ENCODE measurements at places on chromosomes 7 and 10. TPM values are rescaled to one million over a fixed set of nuclear protein-coding genes. Genes with fewer than 3 reads are reported as not detected.

DNA sequence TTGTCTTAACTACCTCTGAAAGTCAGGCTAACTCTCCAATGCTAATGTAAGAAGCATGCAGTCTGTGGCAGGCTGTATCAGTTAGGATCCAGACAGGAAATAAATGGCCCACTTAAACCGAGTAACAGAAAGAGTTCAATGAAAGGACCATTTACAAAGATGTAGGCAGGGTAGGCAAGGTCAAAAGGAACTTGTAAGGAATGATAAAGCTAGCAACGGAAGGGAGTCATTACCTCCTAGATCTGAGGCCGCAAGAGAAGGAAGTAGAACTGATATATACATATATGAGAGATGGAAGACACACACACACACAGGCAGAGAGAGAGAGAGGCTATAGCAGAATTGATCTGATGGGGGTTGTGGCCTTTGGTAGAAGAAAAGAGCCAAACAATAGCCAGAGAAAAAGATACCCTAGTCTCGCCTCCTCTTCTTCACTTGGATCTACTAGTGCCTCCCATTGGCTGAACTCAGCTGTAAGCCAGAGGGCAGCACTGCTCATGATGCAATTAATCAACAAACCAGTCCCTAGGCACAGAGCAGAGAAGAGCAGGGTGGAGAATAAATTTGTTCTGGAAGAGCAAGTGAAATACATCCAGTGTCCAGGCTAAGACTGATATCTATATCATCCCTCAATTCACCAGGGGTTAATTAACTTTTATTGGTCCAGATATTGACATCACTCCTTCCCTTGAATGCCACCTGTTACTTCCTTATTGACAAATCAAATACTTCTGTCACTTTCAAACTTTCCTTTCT lies 91.2 kb downstream of the LSMEM1 start:
- H3K27me3 ChIP-seq = no peaks in the 10 kb centered on the region
- H3K4me1 ChIP-seq = no peaks in the 10 kb centered on the region
- H3K36me3 ChIP-seq = no peaks in the 10 kb centered on the region
- no peak overlapping the region for H3K4me3 ChIP-seq

DNA sequence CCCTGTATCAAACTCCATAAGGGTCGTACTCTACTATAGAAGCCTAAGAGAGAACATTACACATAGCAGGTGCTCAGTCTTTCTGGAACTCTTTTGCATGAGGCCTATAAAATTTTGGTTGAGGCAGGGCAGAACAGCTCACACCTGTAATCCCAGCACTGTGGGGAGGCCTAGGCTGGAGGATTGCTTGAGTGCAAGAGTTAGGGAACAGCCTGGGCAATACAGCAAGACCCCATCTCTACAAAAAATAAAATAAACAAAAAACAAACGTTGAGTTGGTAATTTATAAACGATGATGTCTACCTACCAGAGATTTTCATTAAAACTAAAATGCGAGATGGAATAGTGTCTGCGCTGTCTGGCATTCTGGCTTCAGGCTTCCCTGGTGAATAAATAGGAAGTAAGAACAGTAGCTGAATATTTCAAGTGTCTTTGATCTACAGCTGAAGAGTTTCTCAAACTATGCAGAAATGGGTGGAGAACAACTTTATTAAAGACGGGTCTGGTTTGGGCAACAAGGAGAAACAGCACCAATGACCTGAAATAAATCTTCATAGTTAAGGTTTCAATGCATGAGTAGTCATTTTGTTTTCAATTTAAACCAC lies 774 bp downstream of the PON2 start:
- H3K36me3 ChIP-seq = no peaks in the 10 kb centered on the region
- peaks cover 9% of the 10 kb centered on the region for H3K27me3 ChIP-seq
- no peak overlapping the region for H3K27ac ChIP-seq
- H3K4me3 ChIP-seq = peak overlapping the region; percentile 48
- peaks cover 10% of the 10 kb centered on the region for H3K4me1 ChIP-seq
- DNase-seq = no peak

- no peak for DNase-seq
- H3K4me1 ChIP-seq = no peaks in the 10 kb centered on the region
- no peak overlapping the region for H3K27ac ChIP-seq
- H3K36me3 ChIP-seq = no peaks in the 10 kb centered on the region
Observed at GRCh38 chr7:20835111-20835750, 48.5 kb upstream of the SP8 start.

- peaks cover 3% of the 10 kb centered on the region for H3K36me3 ChIP-seq
- H3K4me3 ChIP-seq = no peak overlapping the region
- no peak for DNase-seq
- peaks cover 2% of the 10 kb centered on the region for H3K27me3 ChIP-seq
Observed at GRCh38 chr10:4651404-4652037, 174.5 kb upstream of the AKR1E2 start.

GRCh38 chr10:5988336-5988920 lies 11.1 kb upstream of the IL15RA start:
- peaks cover 19% of the 10 kb centered on the region for H3K36me3 ChIP-seq
- DNase-seq = peak; percentile 6
- H3K4me3 ChIP-seq = no peak overlapping the region

The GIMAP1 gene
- total RNA-seq = 21.0 TPM

DNA sequence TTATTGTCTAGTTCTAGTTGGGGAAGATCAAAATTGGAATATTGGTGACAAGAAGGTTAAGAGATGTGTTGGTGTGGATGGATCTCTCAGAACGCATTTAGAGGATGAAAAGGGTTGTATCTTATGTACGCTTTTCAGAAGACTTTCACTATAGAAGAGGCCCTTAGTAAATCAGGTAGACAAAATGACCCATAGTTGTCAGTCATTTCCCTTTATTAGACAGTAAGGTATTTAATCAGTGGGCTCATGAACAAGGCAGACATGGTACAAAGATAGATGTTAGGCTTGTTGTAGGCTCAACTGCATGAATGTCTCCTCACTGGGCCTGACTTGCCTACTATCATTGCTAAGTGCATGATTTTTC lies 359.2 kb downstream of the PHF14 start:
- no peak overlapping the region for H3K4me3 ChIP-seq
- H3K36me3 ChIP-seq = no peaks in the 10 kb centered on the region
- H3K27me3 ChIP-seq = peaks cover 3% of the 10 kb centered on the region
- no peak overlapping the region for H3K27ac ChIP-seq
- H3K4me1 ChIP-seq = peaks cover 4% of the 10 kb centered on the region
- DNase-seq = no peak

GRCh38 chr7:2480070-2480408 lies 3.8 kb upstream of the GRIFIN start:
- H3K36me3 ChIP-seq = no peaks in the 10 kb centered on the region
- H3K27me3 ChIP-seq = peaks cover 6% of the 10 kb centered on the region
- DNase-seq = no peak
- peaks cover 13% of the 10 kb centered on the region for H3K4me1 ChIP-seq
- no peak overlapping the region for H3K27ac ChIP-seq

DNA sequence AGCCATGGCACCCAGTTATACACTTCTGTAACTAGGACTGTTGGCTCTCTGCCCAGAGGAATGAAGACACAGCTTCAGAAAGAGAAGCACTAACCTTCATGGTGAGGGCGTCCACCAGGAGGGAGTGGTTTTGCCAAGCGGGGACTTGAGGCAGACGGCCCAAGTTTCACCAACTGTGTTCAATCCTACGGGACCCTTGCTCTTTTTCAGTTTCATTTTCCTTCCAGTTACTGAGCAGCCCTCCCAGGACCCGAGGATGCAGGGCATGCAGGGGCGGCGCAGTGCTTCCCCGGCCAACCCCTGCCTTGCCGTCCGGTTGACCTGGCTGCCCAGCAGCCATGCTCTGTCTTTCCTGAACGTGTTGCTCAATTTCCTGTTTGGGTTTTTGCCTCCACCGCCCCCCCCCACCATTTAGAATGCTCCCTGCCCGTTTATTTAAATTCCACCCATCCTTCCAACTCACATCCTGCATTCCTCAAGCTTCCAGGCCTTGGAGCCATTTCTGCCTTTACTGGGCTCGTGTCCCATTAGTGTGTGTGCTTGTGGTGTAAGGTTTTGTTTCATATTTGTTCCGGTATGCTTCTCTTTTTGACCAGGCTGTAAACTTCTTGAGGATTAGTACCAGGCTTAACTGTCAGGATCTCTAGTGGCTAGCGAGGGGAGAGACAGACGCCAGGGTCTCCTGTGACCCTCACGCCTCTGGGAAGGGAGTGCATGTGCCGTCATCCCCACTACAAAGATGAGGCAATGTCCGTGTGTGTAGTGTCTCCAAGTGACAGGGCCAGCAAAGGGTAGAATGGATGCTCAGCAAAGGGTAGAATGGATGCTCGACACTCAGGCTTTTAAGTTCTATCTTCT lies 31.6 kb downstream of the IL15RA start:
- H3K36me3 ChIP-seq = no peaks in the 10 kb centered on the region
- DNase-seq = no peak
- H3K27ac ChIP-seq = no peak overlapping the region
- H3K4me3 ChIP-seq = no peak overlapping the region
- H3K4me1 ChIP-seq = peaks cover 7% of the 10 kb centered on the region
- no peaks in the 10 kb centered on the region for H3K27me3 ChIP-seq

DNA sequence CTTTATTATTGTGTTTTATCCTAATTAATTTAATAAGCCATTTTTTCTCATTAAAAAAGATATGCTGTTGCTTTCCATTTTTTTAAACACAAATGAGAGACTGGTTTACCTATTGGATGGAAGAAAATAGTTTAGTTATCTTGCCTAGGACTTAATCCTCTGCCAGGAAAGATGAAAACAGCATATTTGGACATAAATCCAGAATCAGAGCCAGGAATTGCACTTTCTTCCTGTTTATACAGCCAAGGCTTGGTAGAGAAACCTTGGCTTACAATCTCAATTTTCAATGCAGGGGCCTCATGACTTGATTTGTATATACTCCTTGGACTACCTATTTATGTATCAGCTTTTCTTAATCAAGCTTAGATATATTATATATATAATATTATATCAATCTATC lies 618.8 kb upstream of the SEMA3D start:
- no peak overlapping the region for H3K27ac ChIP-seq
- H3K27me3 ChIP-seq = no peaks in the 10 kb centered on the region
- DNase-seq = no peak
- no peaks in the 10 kb centered on the region for H3K4me1 ChIP-seq
- no peak overlapping the region for H3K4me3 ChIP-seq

DNA sequence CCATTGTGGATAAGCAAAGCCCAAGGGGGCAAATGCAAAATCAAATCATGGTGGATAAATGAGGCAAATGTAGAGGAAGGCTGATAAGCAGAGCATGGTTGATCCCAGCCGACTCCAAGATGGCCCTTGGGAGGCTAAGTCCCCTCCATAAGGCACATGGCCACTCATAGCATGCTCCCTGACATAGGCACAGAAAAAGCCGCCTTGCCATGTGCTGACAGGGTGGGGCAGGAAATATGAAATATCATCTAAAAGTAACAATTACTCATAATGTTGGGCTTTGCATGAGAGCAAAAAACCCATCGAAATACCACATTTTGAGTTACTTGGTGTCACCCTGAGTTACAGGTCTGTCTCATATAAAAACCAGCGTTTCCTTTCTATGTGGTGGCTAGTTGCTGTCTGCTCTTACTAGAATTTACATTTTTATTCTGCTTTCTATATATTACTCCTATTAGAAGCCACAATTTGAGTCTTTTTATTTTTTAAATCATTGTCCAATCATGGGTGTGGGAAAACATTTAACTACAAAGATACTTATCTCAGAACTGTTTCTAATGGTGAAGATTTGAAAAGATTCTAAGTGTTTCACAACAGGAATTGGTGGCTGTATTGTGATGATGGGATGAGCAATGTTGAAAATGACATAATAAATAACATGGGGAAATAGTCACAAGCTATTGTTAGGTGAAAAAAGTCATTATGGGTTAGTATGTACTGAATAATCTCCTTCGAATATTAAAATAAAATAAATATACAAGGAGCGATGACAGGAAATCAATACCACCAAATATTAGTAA lies 102.7 kb downstream of the CUBN start:
- H3K27ac ChIP-seq = peak overlapping the region; percentile 91
- H3K4me3 ChIP-seq = peak overlapping the region; percentile 22
- DNase-seq = peak; percentile 83
- no peaks in the 10 kb centered on the region for H3K27me3 ChIP-seq

GRCh38 chr10:69119896-69120295 lies 4.1 kb upstream of the VPS26A start:
- no peak overlapping the region for H3K4me3 ChIP-seq
- H3K27me3 ChIP-seq = peaks cover 5% of the 10 kb centered on the region
- no peak for DNase-seq
- no peak overlapping the region for H3K27ac ChIP-seq
- no peaks in the 10 kb centered on the region for H3K36me3 ChIP-seq

- H3K4me1 ChIP-seq = peaks cover 29% of the 10 kb centered on the region
- no peak overlapping the region for H3K4me3 ChIP-seq
- DNase-seq = no peak
- no peak overlapping the region for H3K27ac ChIP-seq
Observed at GRCh38 chr10:80515941-80516340, 21.8 kb upstream of the SH2D4B start.

DNA sequence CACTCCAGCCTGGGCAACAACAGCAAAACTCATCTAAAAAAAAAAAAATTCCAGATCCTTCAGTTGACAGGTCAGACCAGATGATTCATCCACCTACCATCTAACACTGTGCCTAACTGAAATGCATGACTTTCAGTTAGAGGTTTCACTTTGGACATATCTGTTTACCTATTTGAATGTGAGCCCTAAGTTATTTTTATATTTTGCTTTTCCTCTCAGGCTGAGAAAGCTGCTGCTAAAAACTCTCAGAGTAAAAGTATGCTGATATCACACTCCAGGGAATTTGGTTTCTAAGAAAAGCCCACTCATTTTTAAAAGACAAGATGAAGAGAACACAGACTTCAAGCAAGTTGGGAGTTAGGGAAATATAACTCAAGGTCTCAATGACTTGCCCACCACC lies 126.0 kb downstream of the SGMS1 start:
- DNase-seq = no peak
- peak overlapping the region; percentile 22 for H3K27ac ChIP-seq
- H3K4me1 ChIP-seq = peaks cover 30% of the 10 kb centered on the region
- no peaks in the 10 kb centered on the region for H3K27me3 ChIP-seq
- H3K4me3 ChIP-seq = no peak overlapping the region

GRCh38 chr10:133162178-133162909 lies 2.3 kb downstream of the KNDC1 start:
- no peak for DNase-seq
- no peaks in the 10 kb centered on the region for H3K4me1 ChIP-seq
- no peak overlapping the region for H3K4me3 ChIP-seq

- no peak for DNase-seq
- no peak overlapping the region for H3K4me3 ChIP-seq
- H3K4me1 ChIP-seq = peaks cover 92% of the 10 kb centered on the region
Observed at GRCh38 chr10:110861930-110862649, 9.6 kb upstream of the PDCD4 start.

The CYP3A4 gene
- total RNA-seq = not detected
